ENCODE measurements at places on chromosomes 6 and 20.
A peak's percentile ranks its signal among the peaks of the same experiment; 100 is the strongest.

DNA sequence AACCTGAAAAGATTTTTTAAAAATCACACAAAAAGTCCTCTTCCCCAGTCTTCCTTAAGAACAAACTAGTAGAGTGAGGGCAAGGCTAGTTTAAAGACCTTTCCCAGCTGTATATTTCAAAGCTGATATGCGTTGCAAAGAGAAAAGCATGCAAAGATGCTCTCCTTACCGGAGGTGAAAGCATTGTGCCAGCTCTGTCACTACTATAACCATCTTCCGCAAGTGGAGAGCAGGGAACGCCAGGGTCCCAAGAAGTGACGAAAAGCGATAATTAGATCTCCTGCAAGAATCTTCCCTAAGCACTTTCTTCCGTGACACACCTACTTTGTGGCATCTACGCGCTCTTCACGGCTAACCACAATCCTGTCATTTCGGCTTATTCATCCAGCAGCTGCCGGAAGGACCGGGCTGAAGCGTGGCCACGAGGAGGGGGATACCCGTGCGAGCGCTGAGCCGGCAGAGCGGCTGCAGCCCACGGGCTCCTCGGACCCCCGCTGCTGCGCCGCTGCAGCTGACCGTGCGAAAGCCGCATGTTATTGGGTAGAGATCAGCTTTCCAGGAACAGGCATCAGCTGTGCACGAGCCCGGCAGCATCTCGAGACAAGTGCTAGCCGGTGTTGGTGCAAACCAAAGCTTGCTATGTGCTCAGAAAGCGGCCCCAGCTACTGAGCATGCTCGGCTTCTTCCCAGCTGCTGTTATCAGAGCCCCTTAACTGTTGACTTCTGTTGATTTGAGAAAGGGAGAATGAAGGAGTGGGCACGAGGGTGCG lies 57.2 kb upstream of the ARHGAP18 start:
- peak; percentile 19 for DNase-seq

- DNase-seq, result no peak
Observed at GRCh38 chr6:43974643-43975230, 152.5 kb downstream of the MRPL14 start.

DNA sequence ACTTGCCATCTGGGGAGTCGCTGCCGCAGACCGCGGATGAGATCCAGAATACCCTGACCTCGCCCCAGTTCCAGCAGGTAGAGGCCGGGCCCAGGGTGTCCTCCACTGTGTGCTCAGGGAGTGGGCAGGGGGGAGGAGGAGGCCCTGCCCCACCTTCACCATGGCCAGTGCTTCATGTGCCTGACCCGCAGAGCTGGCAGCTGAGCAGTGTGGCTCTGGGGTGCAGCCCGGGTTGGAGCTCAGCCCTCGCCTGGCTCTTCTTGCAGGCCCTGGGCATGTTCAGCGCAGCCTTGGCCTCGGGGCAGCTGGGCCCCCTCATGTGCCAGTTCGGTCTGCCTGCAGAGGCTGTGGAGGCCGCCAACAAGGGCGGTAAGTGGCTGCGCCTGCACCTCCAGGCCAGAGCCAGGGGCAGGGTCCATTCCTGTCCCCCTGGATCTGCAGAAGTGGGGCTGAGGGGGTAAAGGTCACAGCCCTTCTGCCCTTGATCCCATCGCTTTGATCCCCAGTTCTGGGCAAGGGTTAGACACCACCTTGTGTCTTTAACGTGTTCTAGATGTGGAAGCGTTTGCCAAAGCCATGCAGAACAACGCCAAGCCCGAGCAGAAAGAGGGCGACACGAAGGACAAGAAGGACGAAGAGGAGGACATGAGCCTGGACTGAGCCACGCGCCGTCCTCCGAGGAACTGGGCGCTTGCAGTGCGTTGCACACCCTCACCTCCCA lies 5.5 kb downstream of the ADRM1 start:
- DNase-seq, result no peak

GRCh38 chr20:23150304-23151007 lies 64.3 kb upstream of the CD93 start:
- DNase-seq, result no peak

GRCh38 chr6:104796031-104796785 lies 63.5 kb downstream of the HACE1 start:
- no peak for DNase-seq
